ENCODE measurements at places on chromosomes 7 and 10. TPM values are rescaled to one million over a fixed set of nuclear protein-coding genes. Genes with fewer than 3 reads are reported as not detected.

- DNase-seq = no peak
Measured at GRCh38 chr7:47648275-47648925, 66.5 kb upstream of the TNS3 start.

GRCh38 chr7:139667377-139667776, 110.4 kb downstream of the HIPK2 start:
- DNase-seq = no peak

STRIP2 gene
- 1.9 TPM for total RNA-seq

DNA sequence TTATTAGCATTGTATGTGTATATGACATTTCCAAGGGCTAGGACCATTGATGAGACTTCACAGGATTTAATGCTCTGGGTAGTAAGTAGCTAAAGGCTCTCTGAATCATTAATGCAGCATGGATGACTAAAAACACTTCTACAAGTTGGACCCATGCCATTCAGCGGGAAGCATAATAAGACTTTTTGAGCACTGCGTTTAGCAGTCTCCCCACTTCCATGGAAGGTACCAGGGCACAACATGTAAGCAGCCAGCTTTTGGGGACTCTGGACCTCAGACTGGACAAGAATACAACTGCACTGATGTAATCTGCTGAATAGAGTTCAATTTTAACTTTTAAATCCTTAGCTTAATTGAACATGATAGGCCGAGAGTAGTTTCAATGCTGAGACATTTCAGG, 191.7 kb upstream of the IMMP2L start:
- no peak for DNase-seq

CBLL1 gene
- total RNA-seq = 16.0 TPM

CRHR2 gene
- total RNA-seq = 0.20 TPM

DNA sequence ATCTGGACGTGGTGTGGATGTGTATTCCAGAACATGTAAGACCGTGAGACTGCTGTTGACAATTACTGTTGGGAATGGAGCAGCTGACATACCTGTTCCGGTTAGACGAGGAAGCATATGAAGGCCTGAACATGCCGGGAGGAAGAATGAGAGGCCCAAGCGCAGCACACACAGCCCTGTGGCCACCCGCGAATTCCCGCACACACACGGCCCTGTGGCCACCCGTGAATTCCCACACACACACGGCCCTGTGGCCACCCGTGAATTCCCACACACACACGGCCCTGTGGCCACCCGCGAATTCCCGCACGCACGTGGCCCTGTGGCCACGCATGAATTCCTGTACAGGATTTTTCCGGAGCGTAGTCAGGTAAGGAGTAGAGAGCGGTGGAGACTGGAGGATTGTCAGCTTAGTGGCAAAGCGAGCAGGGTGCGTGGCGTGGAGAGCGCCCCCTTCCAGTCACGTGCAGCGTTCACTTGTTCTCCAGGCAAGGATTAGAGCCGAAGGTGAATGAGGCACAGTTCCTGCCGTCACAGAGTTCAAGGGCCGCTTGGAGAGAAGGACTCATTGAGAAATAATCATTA, 9.5 kb upstream of the SUN1 start:
- no peak for DNase-seq

NODAL gene
- total RNA-seq = not detected

DNA sequence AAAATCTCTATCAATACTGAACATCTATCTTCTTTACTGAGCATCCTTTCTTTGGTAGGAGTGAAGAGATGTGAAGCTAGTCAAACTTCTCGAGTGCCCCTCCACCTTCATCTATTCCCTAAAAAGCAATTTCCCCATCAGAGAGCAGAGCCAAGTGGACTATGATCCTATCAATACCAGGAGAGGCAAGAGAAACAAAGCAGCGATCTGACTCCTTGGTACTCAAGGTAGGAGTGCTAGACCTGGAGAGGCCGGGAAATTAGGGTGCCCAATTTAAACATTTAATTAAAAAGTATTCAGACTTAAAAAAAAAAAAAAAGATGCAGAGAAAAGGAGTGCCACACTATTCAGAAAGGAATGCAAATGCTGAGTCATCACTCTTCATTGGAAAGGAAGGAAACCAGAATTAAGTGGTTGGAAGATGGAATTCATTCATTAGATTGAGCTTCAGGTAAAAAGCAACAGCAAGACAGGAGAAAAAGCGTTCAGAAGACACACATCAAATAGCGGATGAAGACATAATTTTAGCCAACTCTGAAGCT, 1.6 kb downstream of the TIAL1 start:
- peak; percentile 15 for DNase-seq

DNA sequence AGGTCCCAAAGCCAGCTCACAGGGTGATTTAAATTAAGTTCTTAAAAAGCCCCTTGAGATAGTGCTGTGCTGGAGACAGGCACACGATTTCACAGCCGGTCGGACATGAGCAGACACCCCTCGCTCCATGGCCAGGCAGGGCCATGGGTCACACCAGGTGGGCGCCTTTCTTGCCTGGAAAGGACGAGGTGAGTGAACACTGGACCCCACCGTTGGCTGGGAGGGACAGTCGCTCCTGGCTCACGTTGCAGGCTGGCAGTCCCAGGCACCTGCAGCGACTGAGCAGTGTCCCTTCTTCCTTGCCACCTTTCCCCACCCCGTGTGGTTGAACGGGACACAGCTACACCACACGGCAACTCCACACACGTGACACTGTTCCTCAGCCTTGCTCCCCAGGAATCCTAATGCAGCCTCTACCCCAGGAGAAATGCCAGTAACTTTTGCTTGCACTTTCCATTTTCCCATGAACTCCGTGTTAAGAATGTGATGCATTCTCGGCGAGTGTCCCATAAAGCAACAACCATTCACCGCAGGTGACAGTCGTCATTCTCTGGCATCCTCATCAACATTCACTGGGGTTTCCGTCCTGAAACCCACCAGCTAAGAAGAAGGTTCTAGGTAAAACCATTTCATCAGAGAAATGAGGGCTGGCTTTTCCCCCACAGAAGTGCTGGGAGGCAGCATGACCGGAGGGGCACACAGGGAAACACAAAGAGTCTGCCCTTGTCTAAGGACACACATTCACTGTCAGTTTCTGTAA, 217.4 kb downstream of the ZMYND11 start:
- no peak for DNase-seq

DNA sequence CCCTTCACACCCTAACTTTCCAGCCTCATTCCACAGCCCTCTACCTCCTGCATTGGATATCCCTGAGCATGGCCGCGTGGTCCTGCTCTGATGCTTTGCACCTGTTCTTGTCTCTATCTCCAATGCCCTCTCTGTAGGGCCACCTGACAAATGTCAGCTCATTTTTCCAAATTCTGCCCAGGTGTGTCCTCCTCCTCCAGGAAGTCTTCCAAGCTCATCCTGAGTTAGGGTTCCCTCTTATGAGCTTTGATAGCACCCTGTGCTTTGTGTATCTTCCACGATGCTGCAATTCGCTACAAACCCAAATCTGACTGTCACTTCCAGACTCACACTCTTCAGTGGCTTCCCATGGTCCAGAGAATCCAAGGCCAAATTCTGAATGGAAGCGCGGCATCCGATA, 14.7 kb upstream of the SLC35B4 start:
- no peak for DNase-seq

DNA sequence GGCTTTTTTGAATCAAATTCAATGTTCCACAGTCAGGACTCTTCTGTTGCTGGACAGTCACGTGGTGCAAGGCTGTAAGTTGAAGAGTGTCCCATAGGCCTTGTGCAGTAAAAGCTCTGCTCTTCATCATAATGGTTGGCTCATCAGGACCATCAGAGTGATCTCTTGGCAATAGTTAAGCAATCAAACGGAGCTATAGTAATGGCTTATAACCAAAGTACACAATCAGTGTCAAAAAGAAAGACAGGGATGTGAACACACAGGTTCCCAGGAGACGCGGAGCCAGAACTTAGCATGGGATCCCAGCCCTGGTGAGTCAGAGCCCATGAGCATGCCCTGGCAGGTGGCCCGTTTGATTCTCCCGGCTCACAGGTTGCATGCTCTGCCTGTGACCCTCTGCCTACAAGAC, 10.8 kb upstream of the GPNMB start:
- DNase-seq = peak; percentile 31

GLCCI1 gene
- total RNA-seq = 23.7 TPM

GRCh38 chr7:12297283-12298108, 86.4 kb downstream of the TMEM106B start:
- no peak for DNase-seq

ZNF727 gene
- total RNA-seq = 0.30 TPM

GRCh38 chr10:76244061-76244686, 812.8 kb downstream of the LRMDA start:
- peak; percentile 16 for DNase-seq

All from skin of body (tissue), 3 donors.